Mesendoderm (in vitro differentiated cells): ENCODE measurements at places on chromosomes 4 and X.

- DNase-seq, result no peak
These were observed 29.2 kb upstream of the FGFBP2 start for GRCh38 chr4:15992167-15992485.

DNA sequence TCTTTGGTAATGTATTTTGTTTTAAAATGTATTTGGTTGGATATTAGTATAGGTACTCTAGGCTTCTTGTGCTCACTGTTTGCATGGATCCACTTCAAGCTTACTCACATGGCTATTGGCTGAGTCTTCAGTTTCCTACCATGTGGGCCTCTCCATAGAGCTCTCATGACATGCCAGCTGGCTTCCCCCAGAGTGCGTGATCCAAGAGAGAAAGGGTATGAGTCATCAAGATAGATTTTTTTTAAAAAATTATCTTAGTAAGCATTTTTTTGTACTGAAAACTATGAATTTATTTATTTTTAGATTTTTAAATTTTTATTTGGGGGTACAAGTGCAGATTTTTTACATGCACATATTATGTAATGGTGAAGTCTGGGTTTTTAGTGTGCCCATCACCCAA, 219.1 kb upstream of the AMOT start:
- DNase-seq, result no peak

DNA sequence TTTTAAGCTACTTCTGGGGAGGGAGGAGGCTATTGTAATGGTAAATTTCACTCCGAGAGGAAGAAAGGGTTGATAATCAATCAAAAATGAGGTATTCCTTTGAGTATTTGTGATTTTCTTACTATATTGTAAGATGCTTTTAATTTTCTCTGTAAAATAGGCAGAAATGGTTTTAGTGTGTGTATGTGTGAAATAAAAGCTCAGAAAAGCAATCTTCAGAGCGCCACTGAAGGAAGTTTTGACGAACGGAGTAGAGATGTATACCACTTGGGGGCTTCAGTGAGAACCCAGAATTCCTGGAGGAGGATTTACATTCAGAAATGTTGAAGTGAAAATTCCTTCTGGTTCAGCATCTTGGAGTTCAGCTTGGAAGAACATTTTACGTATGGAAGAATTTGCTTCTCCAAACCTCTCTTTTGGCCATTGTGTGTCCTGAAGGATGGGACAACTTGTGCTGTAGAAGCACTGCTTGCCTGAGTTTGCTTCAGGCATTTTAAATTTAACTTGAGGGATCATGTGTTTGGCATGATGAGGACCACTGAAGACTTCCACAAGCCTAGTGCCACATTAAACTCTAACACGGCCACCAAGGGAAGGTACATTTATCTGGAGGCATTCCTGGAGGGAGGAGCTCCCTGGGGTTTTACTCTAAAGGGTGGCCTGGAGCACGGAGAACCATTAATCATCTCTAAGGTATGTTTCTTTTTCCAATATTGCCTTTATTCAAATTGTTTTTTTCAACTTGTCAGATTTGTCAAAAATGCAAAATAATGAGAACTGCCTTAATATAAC, 695 bp downstream of the SHROOM3 start:
- DNase-seq, result peak; percentile 59

GRCh38 chr4:121030131-121030530, 42.2 kb downstream of the NDNF start:
- DNase-seq, result no peak

- no peak for DNase-seq
These were observed 61.5 kb upstream of the LSM6 start for GRCh38 chr4:146114066-146114465.

- DNase-seq, result no peak
These were observed 176.4 kb downstream of the SNCA start for GRCh38 chr4:89660444-89661172.

DNA sequence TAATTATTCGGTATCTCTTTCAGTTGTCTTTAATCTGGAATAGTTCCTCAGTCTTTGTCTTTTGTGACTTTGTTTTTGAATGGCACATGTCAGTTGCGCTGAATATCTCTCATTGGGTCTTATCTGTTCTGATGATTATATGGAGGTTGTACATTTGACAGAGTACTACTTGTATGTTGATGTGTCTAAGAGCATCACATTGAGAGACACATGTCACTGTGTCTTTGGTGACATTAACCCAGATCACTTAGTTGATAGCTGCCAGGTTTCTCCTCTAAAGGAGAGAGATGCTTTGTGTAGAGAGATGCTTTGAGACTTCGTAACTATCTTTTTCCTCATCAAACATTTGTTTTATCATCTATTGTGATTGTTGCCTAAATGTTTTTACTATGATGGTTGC, 92.1 kb downstream of the USP9X start:
- no peak for DNase-seq

DNA sequence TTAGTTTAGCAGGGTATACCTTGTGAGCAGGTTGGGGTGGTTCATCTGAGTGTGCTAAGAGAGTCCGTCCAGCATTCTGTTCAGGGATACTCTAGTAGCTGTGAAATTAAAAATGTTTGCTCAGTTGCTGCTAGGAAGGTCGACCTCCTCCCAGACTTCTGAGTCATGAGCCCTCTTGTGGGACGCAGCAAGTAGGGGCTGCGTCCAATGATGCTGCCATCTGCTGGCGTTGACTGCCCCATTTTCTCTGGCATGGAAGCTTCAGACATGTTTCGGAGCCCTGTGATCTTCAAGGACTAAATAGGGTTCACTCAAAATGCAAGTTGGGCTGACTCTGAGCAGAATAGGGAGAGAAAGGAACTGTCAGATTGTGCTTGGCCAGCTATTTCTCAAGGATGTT, 201.0 kb upstream of the ARSJ start:
- peak; percentile 87 for DNase-seq

- peak; percentile 64 for DNase-seq
These were observed 64.2 kb downstream of the PPP2R2C start for GRCh38 chr4:6408263-6408662.

DNA sequence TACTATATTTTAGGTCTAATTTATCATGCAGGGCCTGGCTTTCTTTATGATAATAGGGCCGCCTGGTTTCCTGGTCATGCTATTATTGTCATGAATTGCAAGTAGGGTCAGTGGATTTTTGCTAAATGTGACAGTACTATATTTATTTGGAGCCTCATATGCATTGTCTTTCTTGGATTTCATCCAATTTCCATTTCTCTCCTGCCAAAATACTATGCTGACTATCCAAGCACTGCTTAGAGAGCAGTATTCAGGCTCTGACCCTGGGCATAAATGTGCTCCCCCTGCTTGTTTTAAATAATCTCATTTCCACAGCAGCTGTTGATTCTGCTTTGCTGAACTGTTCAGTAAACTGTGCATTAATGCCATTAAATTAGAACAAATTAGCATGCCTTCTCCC, 269.3 kb downstream of the GPM6A start:
- no peak for DNase-seq

DNA sequence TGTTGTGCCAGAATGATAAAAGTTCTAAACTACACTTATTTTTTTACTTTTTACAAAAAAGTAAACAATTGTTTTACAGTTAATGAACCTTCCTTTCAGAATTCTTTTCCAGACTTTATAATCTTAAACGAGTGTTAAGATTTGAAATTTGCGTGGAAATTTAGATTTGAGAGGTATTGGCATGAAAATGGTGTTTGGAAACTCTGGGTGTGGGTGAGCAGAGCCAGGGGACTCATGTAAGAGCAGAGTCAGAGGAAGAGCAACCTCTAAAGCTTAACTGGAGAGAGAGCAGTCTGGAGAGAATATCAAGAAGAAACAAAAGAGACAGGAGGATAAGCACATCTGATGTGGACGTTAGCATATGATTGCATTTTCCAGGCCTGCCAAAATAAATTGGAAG, 48.2 kb downstream of the MMRN1 start:
- DNase-seq, result no peak

- no peak for DNase-seq
These were observed 16.7 kb upstream of the MRPL1 start for GRCh38 chr4:77845929-77846328.

DNA sequence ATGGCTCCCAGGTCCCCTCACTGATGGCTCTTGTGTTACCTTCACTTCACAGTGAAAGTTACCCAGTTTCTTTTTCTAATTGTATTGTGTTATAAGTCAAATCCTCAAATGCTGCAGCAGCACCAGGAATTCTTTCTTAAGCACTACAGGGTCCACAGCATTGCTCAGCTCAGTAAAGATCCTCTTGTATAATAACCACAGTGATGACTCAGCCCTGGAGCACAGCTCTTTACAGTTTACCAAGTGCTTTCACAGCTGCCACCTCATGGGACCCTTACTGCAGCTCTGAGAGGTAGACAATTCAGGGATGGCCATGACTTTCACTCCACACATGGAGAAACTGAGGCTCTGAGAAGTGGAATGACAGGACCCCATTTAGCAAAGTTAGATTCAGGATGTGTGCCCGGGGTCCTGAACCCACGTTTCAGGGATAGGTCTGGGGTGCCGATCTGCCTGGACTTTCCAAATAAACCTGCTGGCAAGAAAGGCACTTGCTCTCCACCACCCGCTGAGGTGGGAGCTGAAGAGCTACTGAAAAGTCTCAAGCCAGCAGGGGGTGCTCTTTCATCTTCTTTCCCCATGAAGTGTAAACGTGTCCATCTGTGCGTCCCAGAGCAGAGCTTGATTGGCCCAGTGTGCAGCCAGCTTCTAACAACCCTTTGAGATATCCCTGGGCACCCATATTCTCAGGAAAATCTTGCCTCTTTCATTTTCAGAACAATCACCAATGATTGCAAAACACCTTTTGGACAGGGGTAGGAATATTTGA, 35.7 kb upstream of the GABRQ start:
- peak; percentile 56 for DNase-seq

DNA sequence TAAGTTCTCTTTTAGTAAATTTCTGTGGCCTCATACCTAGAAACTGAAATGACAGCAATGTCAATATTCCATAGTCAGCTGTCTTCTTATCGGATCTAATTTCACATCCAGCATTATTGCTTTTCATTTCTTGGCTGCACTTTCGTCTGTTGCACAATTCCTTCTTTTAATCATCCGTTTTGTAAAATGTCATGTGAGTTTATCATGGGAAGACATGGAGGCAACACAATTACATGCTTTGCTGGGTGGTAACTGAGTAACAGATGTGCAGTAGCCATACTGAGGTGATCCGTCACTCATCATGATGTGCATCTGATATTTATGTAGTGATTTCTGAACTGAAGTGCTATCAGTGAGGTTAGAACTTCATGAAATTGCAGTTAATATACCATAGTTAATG, 68.3 kb upstream of the SLC7A11 start:
- DNase-seq, result no peak

- no peak for DNase-seq
These were observed 188.5 kb upstream of the FTHL17 start for GRCh38 chrX:31260351-31260750.

DNA sequence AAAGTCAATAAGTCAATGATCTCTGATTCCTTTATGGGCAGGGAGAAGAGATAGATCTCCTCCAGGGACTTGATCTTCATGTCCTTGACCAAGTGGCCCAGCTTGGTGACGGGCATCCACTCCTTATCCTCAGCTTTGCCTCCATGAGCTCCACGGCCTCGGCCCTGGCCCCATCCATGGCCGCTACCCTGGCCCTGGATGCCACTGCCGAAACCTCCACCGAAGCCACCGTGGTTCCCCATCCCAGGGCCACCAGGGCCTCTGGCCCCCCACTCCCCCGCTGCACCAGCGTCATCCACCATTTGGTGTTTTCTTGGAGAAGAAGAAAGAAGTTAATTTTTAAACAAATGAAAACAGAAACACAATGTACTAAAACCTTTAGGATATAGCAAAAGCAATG, 518.1 kb downstream of the GRXCR1 start:
- no peak for DNase-seq

- DNase-seq, result no peak
These were observed 381.1 kb upstream of the MAGEB2 start for GRCh38 chrX:29834311-29834710.

DNA sequence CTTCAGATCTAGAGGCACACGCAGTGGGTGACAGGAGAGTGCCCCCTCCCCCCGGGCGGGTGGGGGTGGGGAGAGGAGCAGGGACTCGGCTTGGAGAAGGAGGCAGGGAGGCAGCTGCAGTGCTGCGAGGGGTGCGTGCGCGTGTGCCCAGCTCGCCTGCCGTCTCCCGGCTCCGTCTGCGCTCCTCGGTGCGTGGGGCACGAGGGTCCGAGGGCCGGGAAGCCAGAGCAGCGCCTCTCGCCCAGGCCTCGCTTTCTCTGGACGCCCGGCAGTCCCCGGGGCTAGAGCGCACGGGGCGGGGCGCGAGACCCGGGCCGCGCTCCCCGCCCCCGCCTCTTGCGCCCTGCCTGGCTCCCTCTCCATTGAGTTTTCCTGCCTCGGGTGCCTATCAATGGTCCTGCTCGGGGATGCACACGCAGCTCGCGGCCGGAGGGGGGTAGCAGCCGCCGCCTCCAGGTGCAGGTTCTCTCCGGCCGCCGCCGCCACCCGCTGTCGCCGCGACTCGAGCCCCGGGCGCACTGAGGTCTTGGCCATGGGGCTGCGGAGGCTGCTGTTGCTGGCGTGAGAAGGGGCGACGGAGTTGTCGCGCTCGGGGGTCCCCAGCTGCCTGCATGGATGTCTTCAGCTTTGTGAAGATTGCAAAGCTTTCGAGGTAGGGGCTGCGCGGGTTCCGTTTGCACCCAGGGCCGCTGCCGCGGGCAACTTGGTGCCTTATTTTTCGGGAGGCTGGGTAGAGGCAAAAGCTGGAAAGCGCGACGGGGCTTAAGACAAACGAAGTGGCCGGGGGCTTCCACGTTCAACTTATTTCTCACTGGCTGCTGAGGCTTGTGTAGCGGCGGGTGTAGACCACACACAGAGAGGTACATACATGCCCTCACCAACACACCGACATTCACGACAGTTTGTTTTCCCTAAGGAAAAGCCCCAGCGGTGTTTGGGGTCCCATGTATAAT, at the start of gene FRMPD4:
TSS of gene FRMPD4 (plus strand) at position 113 of the 953 bp plus-strand sequence. CDS start at position 612, 499 bp downstream.
- DNase-seq, result peak; percentile 58

- DNase-seq, result peak; percentile 96
These were observed 150.4 kb downstream of the MGST2 start for GRCh38 chr4:139815778-139816601.

DNA sequence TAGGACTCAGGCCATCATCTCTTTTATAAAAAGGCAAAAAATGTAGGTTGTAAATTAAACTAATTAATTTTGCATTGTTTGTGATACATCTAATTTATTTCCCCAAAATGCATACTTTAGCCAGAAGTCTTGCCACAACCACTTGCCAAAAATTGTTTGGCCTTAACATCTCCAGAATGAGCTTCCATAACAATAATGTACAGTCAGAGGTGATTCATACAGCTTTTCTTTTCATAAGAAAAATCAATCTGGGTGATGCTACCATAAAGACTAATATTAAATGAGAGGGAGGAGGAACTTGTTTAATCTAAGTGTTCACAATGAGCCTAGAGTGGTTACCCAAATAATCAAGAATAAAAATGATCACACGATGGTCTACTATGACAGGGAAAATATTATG, 59.3 kb downstream of the AMMECR1 start:
- DNase-seq, result no peak

DNA sequence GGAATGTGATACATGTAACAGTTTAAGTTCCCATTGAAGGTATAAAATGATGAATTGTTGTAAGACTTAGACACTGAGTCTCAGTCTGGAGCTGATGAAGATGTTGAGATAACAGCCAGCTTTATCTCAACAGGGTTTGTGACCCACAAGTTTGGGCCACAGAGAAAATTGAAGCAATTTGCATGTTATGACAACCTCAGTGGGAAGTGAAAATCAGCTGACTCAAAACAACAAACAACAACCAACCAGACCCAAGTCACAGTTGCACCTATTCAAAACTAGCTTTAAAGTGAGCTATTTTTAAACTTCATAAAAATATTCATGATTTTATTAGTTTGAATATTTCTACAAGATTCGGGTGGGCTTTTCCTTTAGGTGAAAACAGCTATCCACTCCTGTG, 8.0 kb downstream of the SFRP2 start:
- no peak for DNase-seq
